ENCODE measurements at places on chromosomes 1 and 21.

DNA sequence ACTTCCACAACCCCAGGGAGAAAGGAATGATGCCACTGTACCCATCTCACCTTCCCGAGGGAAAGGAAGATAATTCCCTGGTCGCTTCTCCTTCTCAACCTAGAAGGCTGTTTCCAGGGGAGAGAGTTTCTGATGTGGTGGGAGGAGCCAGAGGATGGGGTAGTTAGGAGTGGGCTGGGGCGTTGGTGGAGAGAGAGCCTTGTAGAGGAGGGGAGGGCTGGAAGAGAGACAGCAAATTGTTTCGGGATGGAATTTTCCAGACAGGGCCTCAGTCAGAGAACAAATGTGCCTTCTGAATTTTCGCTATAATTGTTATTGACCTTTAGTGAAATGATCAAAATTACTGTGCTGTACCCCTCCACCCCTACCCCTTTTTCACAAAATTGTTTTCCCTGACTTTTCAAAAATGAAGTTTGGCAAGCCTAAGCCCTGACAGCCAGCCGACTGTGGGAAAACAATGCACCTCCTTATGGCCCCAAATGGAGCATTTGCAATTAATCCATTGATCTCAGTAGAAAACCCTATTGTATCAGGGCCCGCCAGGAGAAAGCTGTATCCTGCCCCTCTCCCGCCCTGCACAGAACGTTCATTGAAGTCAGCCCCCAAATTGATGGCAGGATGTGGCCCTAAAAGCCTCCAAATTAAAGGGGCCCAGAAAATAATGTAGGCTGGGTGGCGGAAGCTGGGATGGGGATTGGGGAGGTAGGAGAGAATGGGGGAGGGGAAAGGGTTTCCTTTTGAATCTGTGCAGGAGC, 69.1 kb upstream of the JUN start:
- no peak for DNase-seq

DNA sequence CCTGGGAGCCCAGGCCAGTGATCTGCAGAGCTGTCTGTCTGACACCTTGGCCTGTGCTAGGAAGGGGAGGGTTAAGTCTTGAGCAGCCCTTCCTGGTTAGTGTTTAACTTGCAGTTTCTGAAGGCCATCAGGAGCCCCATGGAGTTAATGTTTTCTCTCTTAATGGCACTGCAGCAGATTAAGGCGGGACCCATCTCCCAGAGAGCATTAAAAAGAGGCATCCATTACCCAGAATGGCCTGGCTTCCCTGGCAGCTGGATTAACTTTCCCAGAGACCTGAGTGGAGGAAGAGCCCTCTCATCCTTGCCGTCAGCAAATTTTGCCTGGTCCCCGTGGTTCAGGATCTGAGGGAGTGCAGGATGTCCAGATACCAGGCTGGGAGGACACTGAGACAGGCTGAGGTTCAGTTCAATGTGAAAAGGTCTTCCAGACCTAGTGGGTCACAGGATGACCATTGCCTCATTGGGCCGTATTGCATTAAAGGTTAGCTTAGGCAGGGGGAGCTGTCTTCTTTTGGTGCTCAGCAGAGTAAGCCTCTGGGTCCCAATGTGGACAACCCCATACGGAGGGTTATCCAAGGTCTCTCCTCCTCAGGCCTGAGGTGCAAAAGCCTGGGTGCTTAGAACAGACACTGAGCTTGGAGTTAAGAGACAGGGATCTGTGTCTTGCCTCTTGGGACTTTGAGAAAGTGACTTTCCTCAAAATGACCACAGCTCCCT, 522.6 kb downstream of the PTPRU start:
- DNase-seq: no peak

DNA sequence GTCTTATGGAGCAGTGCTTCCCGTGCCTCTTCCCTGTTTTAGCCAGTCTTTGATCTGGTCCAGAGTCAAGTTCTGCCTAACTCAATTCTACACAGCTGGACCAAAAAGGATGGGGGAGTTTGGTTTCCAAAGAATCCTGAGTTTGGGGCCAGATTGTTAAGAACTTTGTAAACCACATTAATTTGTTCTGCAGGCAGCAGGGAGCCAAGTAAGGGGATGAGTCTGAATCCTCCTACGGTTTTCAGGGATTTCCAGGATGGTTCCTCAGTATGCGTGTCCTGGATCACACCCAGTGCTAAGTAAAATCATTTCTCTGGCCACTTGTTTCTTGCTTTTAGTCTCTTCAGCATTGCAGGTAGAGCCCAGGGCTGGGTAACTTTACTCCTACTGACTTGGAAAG, 26.1 kb upstream of the GJA5 start:
- no peak for DNase-seq

DNA sequence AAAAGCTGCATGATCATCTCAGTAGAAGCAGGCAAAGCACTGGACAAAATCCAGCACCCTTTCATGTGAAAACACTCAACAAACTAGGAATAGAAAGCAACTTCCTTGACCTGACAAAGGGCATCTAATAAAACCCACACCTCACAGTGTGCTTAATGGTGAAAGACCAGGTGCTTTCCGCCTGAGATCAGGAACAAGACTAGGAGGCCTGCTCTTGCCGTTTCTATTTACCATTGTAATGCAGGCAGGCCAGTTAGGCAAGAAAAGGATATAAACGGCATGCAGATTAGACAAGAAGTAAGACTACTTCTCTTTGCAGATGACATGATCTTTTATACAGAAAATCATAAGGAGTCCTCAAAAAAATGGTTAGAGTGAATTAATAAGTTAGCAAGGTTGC, 37.2 kb downstream of the SLC37A1 start:
- peak; percentile 67 for DNase-seq

DNA sequence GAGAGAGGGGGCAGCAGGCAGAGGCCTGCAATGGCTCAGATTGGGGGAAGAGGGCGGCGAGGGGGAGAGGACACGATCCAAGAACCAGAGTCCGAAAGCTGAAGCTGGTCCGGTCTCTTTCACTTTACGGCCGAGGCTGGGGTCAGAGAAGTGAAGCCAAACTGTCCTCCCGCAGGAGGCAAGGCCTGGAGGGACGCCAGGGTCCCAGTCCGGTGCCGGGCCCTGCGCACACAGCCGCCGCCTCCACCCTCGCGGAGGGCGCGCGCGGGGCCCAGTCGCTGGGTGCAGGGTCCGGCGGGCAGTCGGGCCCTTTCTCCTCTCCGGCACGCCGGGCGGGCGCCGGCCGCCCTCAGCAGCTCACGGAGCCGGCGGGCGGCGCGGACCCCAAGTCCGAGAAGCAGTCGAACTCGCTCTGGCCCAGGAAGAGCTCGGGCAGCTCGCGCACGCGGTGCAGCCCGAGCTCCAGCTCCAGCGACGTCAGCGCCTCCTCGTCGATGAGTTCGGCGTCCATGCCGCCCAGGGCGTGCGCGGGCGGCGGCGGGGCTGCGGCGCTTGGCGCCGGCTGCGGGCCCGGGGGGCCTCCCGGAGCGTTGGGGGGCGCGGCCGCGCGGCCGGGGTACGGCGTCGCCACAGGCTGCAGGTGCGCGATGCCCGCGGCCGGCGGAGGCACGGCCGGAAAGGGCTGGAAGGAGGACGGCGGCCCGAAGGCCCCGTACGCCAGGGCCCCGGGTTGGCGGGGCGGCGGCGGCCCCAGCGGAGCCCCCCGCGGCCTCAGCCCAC, 749 bp downstream of the CITED4 start:
- DNase-seq: peak; percentile 10

DNA sequence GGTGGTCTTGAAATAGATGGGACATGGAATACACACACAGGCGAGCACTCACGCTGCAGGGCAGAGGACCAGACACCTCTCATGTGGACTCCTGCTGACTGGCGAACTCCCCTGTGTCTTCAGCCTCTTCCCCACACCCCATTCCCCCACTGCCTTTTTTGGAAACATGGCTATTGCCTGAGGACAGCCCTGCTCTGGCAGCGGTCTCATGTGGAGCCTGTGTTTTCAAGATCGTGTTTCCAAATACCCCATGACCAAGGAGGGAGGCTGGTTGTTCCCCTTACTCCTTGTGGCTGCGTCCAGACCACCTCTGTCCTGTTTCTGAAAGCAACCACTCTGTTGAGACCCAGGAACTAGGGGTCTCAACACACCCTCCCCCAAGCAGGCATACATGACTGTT, 119.4 kb downstream of the C1orf94 start:
- no peak for DNase-seq

DNA sequence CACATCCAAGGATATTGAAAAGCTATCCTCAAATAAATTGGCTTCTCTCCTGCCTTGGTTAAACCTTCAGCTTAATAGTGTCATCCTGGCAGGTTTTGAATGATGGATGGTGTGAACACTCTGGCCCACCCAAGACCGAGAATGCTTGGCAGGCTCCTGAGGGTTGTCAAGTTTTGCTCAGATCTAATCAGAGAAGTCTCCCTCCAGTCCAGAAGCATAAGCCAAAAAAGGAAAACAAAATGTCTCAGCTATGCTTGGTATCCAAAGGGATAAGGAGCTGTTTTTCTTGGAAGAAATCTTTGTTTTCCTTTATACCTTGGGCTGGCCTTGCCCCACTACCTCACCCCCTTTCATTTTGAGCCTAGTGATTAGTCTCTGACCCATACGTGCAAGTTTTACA, 172.7 kb downstream of the CRB1 start:
- DNase-seq: no peak

DNA sequence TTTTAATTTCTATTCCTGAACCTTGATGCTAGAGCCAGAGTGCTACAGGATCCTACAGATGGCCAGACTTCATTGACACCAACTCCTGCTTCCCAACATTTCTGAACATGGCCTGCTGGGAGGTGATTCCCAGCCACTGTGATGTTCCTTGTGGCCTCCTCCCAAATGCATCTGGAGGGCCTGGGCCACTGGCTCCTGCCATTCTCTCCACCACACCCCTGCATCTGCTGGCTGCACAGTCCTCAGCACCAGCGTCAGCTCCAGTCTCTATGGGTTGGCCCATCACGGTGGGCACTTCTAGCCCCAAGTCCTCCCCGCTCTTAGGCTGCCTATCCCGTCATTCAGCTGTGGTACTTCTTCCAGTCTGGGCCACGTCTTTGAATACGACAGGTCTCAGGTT, 91.2 kb upstream of the CD34 start:
- DNase-seq: no peak

- no peak for DNase-seq
Measured at GRCh38 chr1:8384088-8384487, 66.2 kb downstream of the SLC45A1 start.

DNA sequence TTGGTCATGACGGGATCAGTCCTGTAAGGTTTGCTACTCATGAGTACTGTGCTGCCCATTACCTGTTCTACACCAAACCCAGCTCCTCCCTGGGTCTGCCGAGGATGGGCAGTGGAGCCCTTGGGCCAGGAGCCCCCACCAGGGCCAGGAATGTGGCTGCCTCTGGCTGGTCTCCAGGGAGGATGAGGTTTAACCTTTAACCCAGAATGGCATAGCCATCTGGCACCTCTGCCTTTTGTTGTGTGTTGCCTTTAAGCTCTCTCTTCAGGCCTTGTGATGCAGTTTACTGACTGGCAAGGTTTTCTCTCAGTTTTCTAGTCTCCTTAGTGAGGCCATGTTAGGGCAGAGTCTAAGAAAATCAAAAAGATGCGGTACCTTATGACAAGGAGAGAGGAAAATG, 38.6 kb downstream of the SIPA1L2 start:
- DNase-seq: no peak

DNA sequence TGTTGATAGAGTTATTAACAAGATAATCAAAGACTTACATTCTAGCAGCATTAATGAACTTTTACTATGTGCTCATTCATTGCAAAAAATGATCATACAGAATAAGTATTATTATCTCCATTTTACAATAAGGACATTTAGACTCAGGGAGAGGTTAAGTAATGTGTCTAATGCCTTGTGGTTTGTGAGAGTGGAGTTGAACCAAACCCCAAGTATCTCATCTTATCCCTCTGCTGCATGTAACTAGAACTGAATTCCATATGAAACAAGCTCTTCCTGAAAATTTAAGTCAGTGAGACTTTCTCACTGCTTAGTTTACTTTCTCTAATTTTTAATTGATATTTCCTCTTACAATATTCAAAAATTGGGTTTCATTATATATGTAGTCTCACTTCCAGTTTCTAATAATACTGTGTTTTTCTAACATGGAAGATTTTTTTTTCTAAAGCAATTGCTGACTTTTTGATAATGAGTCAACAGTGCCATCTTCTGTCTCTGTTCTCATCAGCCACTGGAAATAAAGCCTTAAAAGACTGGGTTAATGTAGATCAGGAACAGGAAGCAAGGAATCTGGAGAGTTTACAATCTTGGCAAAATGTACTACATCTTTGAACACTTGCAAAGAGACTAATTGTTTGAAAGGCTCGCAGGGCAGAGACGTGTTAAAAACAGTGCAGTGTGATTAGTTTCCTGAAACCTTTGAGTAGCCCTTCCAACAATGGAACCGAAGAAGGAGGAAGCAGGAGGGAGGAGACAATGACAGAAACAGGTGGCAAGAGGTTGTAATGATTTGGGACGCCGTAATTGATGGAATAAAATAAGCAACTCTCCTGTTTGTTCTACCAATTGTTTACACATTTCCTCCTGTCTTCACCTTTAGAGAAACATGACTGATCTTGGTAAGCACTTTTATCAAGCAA, 567.6 kb downstream of the MRPL39 start:
- DNase-seq: no peak

GRCh38 chr1:37306461-37306860, 167.9 kb upstream of the ZC3H12A start:
- DNase-seq: peak; percentile 47

GRCh38 chr1:14113841-14114567, 414.0 kb downstream of the PRDM2 start:
- DNase-seq: peak; percentile 25

- DNase-seq: no peak
Measured at GRCh38 chr1:198635964-198636363, 2.9 kb upstream of the PTPRC start.

- no peak for DNase-seq
Measured at GRCh38 chr1:19033515-19033839, 77.0 kb upstream of the IFFO2 start.

DNA sequence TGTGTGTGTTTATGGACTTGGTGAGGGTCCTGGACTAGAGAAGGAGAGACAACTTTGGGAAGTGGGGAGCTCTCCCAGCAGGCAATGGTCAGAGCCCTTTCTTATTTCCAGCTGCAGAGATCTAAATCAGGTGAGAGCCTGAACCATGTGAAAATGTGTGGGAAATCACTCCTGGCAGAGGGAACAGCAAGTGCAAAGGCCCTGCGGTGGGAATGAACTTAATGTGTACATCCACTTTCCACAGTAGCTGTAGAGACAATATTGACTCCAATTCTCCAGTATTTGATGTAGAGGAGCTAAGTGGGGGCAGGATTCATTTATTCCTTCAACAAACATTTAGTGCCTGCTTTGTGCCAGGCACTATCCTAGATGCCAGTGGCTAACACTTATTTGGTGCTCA, 14.7 kb upstream of the POU3F1 start:
- no peak for DNase-seq

DNA sequence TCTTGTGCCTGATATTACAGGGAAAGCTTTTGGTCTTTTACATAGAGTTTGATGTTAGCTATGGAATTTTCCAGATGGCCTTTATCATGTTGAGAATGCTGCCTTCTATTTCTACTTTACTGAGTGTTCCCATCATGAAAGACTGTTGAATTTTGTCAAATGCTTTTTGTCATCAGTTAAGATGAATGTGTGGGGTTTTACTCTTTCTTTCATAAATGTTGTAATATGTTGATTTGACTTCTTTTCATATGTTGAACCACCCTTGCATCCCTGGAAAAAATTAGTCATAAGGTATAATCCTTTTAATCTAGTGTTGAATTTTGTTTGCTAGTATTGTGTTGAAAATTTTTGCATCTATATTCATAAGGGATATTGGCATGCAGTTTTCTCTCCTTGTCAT, 16.1 kb upstream of the HOOK1 start:
- DNase-seq: no peak

GRCh38 chr21:43932005-43932404, 67.0 kb downstream of the AGPAT3 start:
- no peak for DNase-seq

All from DMS79 treated with DMSO at 0.1 percent for 48 hours (cell line).